Dermis blood vessel endothelial cell (primary cell): ENCODE measurements at places on chromosomes 2 and 18. TPM values are rescaled to one million over a fixed set of nuclear protein-coding genes. Genes with fewer than 3 reads are reported as not detected.

Gene TDRD15
- total RNA-seq: not detected in 2 replicates

DNA sequence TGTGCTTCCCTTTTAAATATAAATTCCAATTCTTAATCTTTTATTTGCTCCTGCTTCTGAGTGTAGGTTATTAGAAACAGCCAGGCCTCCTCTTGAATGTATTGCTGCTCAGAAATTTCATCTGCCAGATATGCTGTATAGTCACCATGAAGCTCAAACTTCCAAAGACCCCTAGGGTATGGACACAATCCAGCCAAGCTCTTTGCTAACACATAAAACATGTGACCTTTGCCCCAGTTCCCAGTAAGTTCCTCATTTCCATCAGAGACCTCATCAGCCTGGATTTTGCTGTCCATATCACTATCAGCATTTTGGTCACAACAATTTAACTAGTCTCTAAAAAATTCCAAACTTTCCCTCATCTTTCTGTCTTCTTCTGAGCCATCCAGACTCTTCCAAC, 75.2 kb downstream of the MAP2 start:
- no peak for DNase-seq

DNA sequence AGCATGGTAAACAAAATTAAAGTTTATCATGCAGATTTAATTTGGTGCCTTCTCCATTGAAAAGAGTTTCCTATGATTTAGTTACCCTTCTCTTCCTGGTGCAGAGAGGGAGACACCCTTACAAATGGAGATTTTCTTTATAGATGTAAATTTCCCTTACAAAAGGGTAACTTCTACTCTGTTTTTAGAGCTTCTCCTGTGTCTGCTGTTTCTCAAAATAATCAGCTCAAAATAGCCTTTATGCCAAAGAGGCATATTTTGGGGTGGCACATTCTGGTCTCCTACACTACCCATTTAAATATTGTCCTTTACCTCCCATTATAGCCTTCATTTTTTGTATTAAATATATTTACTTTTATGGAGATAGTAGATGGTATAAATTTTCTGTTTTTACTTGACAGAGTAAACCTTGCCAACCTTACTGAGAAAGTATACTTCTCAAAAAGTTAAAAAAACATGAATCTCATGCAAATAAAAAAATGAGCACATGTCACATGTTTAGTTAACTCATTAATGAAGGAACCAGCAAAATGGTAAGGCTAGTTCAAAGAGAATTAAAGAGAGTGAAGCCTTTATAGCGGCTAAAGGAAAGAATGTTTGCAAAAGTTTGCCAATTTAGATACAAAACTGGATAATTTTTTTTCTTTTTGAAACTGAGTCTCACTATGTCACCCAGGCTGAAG, 83.3 kb upstream of the MSH6 start:
- no peak for DNase-seq

Gene NEUROD1
- not detected in 2 replicates for total RNA-seq

Gene SLC4A3
- 0.17 and 0.37 TPM in 2 replicates for total RNA-seq
